Muscle of leg (tissue), 16 donors: ENCODE measurements at places on chromosomes 5 and 9. TPM values are rescaled to one million over a fixed set of nuclear protein-coding genes. Genes with fewer than 3 reads are reported as not detected.

- no peaks in the 10 kb centered on the region for H3K36me3 ChIP-seq
- no peak for DNase-seq
- H3K27me3 ChIP-seq, result no peaks in the 10 kb centered on the region
- H3K4me1 ChIP-seq, result peaks cover 3% of the 10 kb centered on the region
- H3K4me3 ChIP-seq, result no peak overlapping the region
Measured at GRCh38 chr5:155870636-155871035, 456.3 kb upstream of the SGCD start.

DNA sequence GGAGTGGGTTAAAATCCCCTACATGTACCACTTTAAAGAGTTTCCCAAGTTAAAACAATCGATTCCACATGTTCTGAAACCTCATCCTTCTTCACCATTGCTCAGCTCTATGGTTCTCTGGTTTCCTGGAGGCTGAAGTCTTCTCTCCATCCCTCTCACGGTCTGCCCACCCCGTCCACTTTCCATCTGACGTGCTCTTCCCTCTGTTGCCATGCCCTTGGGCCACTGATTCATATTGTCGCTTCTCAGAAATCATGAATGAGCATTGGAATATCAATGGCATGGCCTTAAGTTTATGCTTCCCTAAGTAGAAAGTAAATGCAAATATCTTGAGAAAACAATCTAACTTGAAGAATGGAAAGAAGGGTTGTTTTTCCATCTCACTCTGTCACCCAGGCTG lies 30.9 kb downstream of the GDNF start:
- no peaks in the 10 kb centered on the region for H3K27me3 ChIP-seq
- H3K4me1 ChIP-seq, result peaks cover 11% of the 10 kb centered on the region
- no peak overlapping the region for H3K27ac ChIP-seq
- DNase-seq, result no peak

DNA sequence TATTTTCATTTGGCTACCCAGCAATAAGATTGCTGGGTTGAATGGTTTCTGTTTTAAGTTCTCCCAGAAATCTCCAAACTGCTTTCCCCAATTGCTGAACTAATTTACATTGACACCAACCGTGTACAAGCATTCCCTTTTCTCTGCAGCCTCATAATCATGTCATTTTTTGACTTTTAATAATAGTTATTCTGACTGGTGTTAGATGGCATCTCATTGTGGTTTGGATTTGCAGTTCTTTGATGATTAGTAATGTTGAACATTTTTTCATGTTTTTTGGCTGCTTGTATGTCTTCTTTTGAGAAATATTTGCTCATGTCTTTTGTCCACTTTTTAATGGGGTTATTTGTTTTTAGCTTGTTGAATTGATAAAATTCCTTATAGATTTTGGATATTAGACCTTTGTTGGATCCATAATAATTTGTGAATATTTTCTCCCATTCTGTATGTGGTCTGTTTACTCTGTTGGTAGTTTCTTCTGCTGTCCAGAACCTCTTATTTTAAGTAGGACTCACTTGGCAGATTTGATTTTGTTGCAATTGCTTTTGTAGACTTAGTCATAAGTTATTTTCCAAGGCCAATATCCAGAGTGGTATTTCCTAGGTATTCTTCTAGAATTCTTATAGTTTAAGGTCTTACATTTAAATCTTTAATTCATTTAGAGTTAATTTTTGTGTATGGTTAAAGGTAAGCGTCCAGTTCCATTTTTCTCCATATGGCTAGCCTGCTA lies 793.7 kb downstream of the BRINP1 start:
- no peaks in the 10 kb centered on the region for H3K4me1 ChIP-seq
- no peaks in the 10 kb centered on the region for H3K27me3 ChIP-seq
- H3K36me3 ChIP-seq, result no peaks in the 10 kb centered on the region
- H3K27ac ChIP-seq, result no peak overlapping the region
- DNase-seq, result no peak

GRCh38 chr5:131223751-131224386 lies 40.0 kb upstream of the CDC42SE2 start:
- H3K4me1 ChIP-seq, result no peaks in the 10 kb centered on the region
- H3K4me3 ChIP-seq, result no peak overlapping the region
- H3K27me3 ChIP-seq, result no peaks in the 10 kb centered on the region
- no peak overlapping the region for H3K27ac ChIP-seq
- no peak for DNase-seq

GRCh38 chr5:178432421-178433272 lies 157.5 kb downstream of the COL23A1 start:
- H3K4me1 ChIP-seq, result peaks cover 38% of the 10 kb centered on the region
- H3K27ac ChIP-seq, result no peak overlapping the region
- no peak overlapping the region for H3K4me3 ChIP-seq

- no peak for DNase-seq
- H3K27me3 ChIP-seq, result no peaks in the 10 kb centered on the region
- H3K4me3 ChIP-seq, result no peak overlapping the region
- no peaks in the 10 kb centered on the region for H3K36me3 ChIP-seq
Measured at GRCh38 chr5:142845954-142846398, 75.8 kb downstream of the ARHGAP26 start.

DNA sequence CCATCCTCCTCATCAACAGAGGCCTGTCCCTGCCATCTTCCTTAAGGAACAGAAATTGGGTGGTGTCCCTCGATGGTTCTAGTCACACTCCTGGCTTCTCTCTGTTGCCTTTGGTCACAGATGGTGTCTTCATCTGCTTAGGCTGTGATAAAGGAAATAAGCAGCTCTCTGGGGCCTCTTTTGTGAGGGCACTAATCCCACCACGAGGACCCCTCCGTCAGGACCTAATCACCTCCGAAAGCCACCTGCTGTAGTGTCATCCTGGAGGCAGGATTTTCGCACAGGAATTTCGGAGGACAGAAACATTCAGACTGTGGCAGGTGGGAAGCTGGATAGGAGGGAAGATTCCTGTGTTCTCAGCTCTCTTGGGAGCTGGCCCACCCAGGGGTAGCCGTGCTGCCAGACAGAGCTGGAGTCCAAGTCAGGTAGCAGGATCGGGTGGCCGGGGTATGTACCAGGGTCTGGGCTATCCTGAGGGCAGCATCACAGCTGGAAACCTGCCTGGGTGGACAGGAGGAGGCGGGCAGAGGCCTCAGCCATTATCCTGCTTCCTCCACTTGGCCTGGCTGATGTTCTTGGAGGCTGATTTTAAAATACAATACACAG lies 59.5 kb downstream of the ANKRD33B start:
- H3K36me3 ChIP-seq, result no peaks in the 10 kb centered on the region
- H3K27me3 ChIP-seq, result peaks cover 13% of the 10 kb centered on the region
- no peak overlapping the region for H3K27ac ChIP-seq
- DNase-seq, result no peak
- no peak overlapping the region for H3K4me3 ChIP-seq

DNA sequence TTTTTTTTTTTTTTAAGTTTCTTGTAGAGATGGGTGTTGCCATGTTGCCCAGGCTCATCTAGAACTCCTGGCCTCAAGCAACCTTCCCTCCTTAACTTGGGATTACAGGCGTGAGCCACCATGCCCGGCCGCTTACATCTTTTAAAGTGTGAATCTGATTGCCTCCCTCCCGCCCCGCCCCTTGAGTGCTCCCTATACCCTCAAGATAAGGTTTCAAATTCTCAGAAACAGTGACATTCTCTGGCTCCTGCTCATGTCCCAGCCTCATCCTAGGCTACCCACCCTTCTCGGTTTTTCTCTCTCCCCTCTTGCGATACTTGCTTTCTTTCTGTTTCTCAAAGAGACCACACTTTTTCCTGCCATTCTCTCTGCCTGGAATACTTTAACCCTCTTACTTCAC lies 12.4 kb downstream of the MORN5 start:
- H3K4me1 ChIP-seq, result no peaks in the 10 kb centered on the region
- H3K4me3 ChIP-seq, result no peak overlapping the region
- H3K27ac ChIP-seq, result no peak overlapping the region
- H3K27me3 ChIP-seq, result peaks cover 10% of the 10 kb centered on the region

GRCh38 chr5:170581211-170581610 lies 77.4 kb downstream of the KCNIP1 start:
- peaks cover 4% of the 10 kb centered on the region for H3K4me1 ChIP-seq
- H3K27ac ChIP-seq, result no peak overlapping the region
- no peaks in the 10 kb centered on the region for H3K36me3 ChIP-seq
- H3K27me3 ChIP-seq, result peaks cover 5% of the 10 kb centered on the region
- no peak for DNase-seq

- no peak for DNase-seq
- no peaks in the 10 kb centered on the region for H3K36me3 ChIP-seq
- H3K27me3 ChIP-seq, result no peaks in the 10 kb centered on the region
- peaks cover 30% of the 10 kb centered on the region for H3K4me1 ChIP-seq
- H3K27ac ChIP-seq, result no peak overlapping the region
- no peak overlapping the region for H3K4me3 ChIP-seq
Measured at GRCh38 chr5:134552301-134552700, 26.8 kb downstream of the JADE2 start.

DNA sequence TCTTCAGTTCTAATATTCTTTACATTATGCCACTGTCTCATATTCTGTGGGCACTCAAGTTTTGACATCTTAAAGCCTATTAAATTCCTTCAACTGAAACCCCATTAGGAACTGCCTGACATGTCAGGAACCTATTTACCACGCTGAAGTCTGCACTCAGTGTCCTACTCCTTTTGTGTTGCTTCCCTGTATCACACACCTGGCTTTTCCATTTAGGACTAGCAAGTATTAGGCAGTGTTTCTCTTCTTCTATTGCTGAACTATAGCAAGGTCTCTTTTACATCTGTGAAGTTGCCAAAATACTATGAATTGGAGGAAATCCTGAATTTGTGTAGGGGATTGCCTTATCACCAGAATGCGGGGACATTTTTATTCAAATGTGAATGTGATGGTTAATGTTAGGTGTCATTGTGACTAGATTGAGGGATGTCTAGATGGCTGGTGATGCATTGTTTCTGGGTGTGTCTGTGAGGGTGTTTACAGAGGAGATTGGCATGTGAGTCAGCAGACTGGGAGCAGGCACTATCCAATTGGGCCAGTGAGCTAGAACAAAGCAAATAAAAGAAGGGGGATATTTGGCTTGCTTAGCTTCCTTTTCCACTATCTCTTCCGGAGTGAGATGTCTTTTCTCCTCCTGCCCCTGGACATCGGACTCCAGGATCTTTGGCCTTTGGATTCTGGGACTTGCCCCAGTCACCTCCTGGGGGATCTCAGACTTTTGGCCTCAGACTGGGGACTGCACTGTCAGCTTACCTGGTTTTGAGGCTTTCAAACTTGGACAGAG lies 21.2 kb upstream of the VCAN start:
- H3K27ac ChIP-seq, result no peak overlapping the region
- no peaks in the 10 kb centered on the region for H3K4me1 ChIP-seq
- DNase-seq, result peak; percentile 22
- H3K4me3 ChIP-seq, result no peak overlapping the region
- no peaks in the 10 kb centered on the region for H3K36me3 ChIP-seq
- H3K27me3 ChIP-seq, result no peaks in the 10 kb centered on the region

DNA sequence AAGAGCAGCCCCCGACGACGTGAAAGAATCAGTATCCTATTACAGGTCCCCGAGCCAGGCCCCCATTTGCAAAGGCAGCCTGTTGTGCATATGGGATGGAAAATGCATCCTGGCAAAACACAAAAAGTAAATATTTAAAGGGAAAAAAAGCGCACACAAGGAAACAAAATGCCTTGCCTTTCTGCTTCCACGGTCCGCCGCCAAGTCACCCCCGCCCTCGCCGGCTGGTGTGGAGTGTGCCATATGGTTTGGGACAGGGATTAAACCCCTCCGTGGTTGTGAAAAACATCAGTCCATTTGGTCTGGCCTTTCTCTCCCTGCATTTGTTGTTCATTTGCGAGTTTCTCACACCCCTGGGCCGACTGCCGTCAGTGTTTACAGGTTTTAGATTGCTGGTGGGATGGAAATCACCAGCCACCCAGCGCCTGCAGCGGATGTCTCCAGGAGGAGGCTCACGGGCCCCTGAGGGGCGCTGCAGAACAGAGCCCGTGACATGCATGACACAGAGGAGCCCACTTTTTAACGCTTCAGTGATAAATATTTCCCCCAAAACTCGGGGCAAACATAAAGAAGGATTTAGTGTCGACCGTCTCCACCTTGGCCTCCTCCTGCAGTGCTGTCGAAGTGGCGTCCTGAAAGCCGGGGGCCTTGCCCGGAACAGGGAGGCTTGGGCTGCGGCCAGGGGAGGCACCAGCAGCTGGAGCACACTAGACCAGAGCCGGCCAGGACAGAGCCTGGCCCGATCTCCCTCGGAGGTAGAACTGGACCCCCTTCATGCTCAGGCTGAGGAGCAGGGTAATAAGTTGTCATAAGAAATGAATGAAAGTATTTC lies 161.5 kb downstream of the HSD17B3 start:
- peak; percentile 67 for DNase-seq
- no peaks in the 10 kb centered on the region for H3K36me3 ChIP-seq
- H3K4me1 ChIP-seq, result peaks cover 31% of the 10 kb centered on the region
- peak overlapping the region; percentile 8 for H3K27ac ChIP-seq
- no peaks in the 10 kb centered on the region for H3K27me3 ChIP-seq

DNA sequence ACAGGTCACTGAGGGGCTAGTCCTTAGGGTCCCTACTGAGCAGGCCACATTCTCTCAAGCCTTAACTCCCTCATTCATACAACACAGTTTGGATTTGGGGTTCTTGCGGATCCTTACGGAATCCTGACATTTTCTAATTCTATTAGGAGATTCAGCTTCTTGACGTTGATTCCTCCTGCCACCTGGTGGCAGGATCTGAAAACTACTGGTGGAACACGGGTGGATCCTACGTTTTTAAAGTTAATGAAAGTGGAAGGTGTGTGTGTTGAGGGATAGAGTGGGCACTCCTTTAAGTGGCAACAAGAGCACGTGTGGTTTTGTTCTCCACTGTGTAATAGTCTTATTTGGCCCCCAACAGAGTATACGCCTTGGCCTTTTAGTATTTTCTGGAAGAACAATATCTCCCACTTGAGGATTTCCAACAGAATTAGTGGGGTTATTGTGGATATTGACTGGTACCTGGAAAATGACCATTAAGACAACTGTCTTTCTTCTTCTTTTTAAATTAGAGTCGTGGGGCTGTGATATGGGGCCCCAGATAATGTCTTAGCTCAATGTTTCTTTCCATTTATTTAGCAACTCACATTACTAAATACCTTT lies 25.2 kb downstream of the SLC28A3 start:
- peak; percentile 68 for DNase-seq
- no peaks in the 10 kb centered on the region for H3K4me1 ChIP-seq
- no peaks in the 10 kb centered on the region for H3K27me3 ChIP-seq
- H3K4me3 ChIP-seq, result no peak overlapping the region
- no peak overlapping the region for H3K27ac ChIP-seq

DNA sequence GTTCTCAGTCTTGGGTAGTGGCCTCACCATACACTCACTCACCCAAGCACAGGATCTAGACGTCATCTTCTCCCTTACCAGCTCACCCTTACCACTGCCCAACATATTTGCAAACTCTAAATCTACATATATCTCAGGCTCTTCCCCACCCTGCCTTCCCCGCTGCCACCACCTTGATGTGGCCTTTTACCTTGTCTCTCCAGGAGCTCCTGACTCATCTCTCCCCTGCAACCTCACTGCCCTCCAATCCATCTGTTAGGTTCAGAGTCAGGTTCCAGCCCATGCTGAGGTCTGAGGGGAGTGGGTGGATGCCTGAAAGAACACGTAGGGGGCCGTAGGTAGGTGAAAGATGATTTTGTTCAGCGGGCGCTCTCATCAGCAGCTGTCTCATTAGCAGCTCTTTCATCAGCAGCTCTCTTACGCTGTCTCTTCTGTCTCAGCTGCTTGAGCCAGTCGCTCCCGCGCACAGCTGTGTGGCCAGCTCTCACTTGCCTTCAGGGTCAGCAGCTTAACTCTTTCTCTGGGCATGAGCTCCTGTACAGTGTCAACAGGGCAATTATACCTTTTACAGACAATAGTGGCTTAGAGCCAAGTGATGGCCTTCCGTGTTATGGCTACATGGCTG lies 23.1 kb upstream of the CKMT2 start:
- H3K4me3 ChIP-seq, result no peak overlapping the region
- H3K36me3 ChIP-seq, result no peaks in the 10 kb centered on the region
- no peak overlapping the region for H3K27ac ChIP-seq
- DNase-seq, result no peak

Gene CCDC187
- 0.04 TPM for polyA plus RNA-seq

Gene FBXL7
- 23.2 TPM for polyA plus RNA-seq

Gene OR1J4
- polyA plus RNA-seq, result not detected

Gene CYLC2
- not detected for polyA plus RNA-seq

Gene FANCC
- 16.4 TPM for polyA plus RNA-seq
